ENCODE measurements at places on chromosomes 7 and 10. TPM values are rescaled to one million over a fixed set of nuclear protein-coding genes. Genes with fewer than 3 reads are reported as not detected.

- H3K27ac ChIP-seq: no peak overlapping the region
- no peak overlapping the region for H3K4me3 ChIP-seq
- no peaks in the 10 kb centered on the region for H3K27me3 ChIP-seq
- H3K36me3 ChIP-seq: no peaks in the 10 kb centered on the region
- H3K4me1 ChIP-seq: no peaks in the 10 kb centered on the region
These were observed 81.7 kb downstream of the RNF216 start for GRCh38 chr7:5699467-5700384.

- H3K27me3 ChIP-seq: no peaks in the 10 kb centered on the region
- no peak for DNase-seq
- no peaks in the 10 kb centered on the region for H3K4me1 ChIP-seq
- no peak overlapping the region for H3K4me3 ChIP-seq
- H3K27ac ChIP-seq: no peak overlapping the region
These were observed 665.4 kb upstream of the PHF14 start for GRCh38 chr7:10308276-10308675.

DNA sequence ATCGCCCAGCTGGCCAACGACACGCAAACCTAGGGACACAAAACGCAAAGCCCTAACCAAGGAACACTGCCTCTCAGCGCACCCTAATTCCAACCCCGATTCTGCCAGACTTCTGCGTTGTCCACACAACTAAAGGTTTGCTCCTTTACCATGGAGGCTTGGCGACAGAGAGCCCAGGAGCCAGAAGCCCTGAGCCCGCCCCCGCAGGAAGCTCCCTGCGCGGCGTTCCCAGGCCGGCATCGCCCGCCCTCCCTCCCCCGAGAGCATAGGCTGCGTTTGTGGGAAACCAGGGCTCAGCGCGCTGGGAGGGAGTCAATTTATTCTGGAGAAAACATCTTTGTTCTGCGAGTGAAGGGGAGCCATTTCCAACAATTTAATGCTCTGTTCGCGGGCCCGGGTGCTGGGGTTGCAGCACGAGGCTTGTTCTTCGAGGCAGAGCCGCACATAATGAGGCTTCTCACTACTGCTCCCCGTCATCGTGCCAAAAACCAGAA lies 103.9 kb downstream of the GRID1 start:
- H3K4me3 ChIP-seq: no peak overlapping the region
- no peak overlapping the region for H3K27ac ChIP-seq
- H3K27me3 ChIP-seq: no peaks in the 10 kb centered on the region
- no peaks in the 10 kb centered on the region for H3K36me3 ChIP-seq
- no peaks in the 10 kb centered on the region for H3K4me1 ChIP-seq

- H3K4me1 ChIP-seq: no peaks in the 10 kb centered on the region
- peak overlapping the region; percentile 97 for H3K4me3 ChIP-seq
- no peak for DNase-seq
- no peak overlapping the region for H3K27ac ChIP-seq
These were observed 455 bp downstream of the CUL2 start for GRCh38 chr10:35089611-35090161.

- H3K27ac ChIP-seq: no peak overlapping the region
- no peaks in the 10 kb centered on the region for H3K4me1 ChIP-seq
- H3K36me3 ChIP-seq: peaks cover 15% of the 10 kb centered on the region
- DNase-seq: no peak
These were observed 206.6 kb upstream of the BMPER start for GRCh38 chr7:33698692-33699128.

DNA sequence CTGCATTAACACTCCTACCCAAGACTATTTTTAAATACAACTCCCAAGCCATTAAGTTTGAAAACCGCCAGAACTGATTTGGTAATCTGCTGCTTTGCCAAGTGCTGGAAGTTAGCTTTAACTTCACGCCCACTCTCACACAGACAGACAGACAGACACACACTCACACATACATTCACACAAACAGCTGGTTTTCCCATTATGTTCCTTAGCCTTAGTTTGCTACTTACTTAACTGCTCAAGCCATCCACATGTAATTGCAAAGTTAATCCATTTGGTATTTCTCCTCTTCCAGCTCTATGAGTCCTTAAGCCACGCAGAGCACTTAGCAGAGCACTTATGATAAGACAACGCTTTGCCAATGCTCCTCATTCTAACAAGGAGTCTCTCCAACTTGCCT lies 8.3 kb downstream of the COBL start:
- H3K4me3 ChIP-seq: no peak overlapping the region
- H3K4me1 ChIP-seq: peaks cover 5% of the 10 kb centered on the region
- no peak for DNase-seq
- no peak overlapping the region for H3K27ac ChIP-seq
- H3K27me3 ChIP-seq: no peaks in the 10 kb centered on the region

- H3K27me3 ChIP-seq: peaks cover 29% of the 10 kb centered on the region
- H3K4me1 ChIP-seq: no peaks in the 10 kb centered on the region
- peak overlapping the region; percentile 83 for H3K4me3 ChIP-seq
- peak; percentile 68 for DNase-seq
These were observed 453 bp downstream of the SFMBT2 start for GRCh38 chr10:7410301-7410861.

GRCh38 chr10:119477444-119477843 lies 65.1 kb downstream of the RGS10 start:
- H3K36me3 ChIP-seq: no peaks in the 10 kb centered on the region
- H3K27me3 ChIP-seq: peaks cover 43% of the 10 kb centered on the region

DNA sequence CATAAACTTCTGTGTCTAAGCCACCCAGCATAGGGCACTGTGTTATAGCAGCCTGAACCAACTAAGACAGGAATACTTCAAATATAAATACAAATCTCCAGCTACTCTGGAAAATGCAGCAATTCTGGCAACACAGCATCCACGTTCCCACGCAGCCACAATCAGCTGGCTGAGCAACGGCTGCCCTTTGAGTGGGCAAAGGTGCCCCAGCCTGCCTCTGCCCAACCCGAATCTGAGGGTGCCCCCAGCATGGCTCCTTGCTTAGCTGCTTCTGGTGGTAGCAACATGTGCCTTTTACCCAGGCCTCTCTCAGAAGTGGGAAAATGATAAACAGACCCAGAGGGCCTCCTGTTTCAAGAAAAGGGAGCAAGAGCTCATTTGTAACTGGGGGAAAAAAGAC lies 12.0 kb downstream of the DRGX start:
- no peak overlapping the region for H3K4me3 ChIP-seq
- DNase-seq: no peak
- no peaks in the 10 kb centered on the region for H3K36me3 ChIP-seq
- no peaks in the 10 kb centered on the region for H3K27me3 ChIP-seq
- H3K4me1 ChIP-seq: no peaks in the 10 kb centered on the region

AGR2 gene
- not detected for total RNA-seq

DNA sequence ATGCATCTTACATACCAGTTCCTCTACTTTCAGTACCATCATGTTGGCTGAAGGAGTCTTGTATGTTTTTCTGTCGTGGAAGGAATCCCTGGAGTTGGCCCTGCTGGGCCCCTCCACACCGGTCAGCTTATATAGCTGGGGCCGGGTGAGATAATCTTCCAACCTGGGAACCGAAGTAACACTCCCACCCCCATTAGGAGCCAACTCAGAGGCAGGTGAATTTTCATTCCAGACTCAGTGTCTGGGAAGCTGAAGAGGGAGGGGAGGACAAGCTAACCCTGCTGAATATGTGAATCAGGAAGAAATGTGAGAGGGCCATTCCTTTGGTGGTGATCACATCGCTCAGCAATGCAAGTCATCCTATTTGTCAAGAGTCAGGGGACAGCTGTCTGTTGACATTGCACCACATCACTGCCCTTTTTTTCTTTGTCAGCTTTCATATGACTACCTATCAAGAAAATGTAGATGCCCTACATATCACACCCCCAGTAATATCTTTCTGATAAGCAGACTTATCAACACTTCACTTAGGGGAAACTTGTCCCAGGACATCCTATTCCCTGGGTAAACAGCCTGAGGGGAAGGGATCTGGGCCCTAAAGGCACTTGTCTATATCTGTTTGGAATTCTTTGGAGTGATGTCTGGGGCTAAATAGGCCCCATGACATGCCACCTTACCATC lies at the start of gene ANKRD1:
TSS of gene ANKRD1 (minus strand) at position 102 of the 681 bp plus-strand sequence. CDS start at position 42, 60 bp downstream.
- no peaks in the 10 kb centered on the region for H3K36me3 ChIP-seq
- no peak within 1 kb of the TSS for H3K27ac ChIP-seq
- H3K4me3 ChIP-seq: no peak within 1 kb of the TSS
- DNase-seq: peak; percentile 76
- H3K27me3 ChIP-seq: peaks cover 85% of the 10 kb centered on the region

GRCh38 chr10:5618829-5619228 lies 47.6 kb downstream of the ASB13 start:
- H3K4me3 ChIP-seq: no peak overlapping the region
- H3K4me1 ChIP-seq: no peaks in the 10 kb centered on the region
- DNase-seq: no peak

DNA sequence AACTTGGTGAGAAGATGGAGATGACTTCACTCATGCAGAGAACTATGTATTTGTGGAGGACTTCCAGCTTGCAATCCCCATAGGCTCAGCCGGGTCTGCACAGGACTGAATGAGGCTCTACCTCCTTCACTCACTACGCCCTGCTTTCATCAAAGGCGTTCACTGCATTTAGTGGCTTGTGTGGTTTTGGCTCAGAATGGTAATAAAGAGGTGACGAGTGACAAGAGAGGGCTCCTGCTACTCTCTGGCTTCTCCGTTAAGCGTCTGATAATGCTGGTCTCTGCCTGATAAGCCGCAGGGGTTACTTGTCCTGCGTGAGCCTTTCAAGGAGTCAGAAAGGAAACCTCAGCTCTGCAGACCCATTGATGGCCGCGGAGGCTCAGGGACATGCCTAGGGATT lies 343.4 kb downstream of the PRPF18 start:
- no peaks in the 10 kb centered on the region for H3K36me3 ChIP-seq
- H3K4me3 ChIP-seq: no peak overlapping the region
- no peak for DNase-seq
- no peaks in the 10 kb centered on the region for H3K4me1 ChIP-seq

DNA sequence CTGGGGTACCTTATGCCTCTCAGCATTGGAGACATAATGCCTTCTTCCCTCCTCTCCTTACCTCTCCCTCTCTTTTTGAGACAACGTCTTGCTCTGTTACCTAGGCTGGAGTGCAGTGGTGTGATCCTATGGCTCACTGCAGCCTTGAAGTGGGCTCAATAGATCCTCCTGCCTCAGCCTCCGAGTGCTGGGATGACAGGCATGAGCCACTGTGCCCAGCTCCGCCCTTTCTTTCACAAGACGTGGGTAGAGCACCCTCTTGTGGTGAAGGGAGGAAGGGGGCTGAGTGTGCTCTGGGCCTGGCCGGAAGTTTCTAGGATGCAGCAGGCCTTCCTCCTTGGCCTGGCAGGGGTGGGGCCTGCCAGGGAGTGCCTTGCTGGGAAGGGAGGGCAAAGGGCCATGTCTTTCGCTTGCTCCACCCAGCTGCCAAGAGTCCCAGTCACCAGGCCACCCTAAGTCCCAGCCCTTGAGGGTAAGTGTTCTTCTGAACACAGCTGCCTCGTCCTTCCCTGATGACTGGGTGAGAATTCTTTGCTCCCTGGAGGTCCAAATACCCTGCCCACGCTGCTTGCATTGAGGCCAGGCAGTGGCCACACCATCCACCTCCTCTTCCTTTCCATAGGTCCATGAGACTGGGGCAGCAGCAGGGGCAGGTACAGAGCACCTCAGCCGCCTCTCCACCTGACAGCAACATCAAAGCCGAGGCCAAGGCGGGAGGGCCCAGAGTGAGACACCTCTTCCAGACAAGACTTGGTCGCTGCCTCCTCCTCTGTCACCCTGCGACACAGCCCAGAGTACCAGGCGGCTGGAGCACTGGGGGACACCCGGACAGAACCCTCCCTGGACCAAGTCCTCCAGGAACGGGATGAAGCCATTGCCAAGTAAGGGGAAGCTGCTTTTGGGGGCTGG lies 3.7 kb downstream of the ABHD11 start:
- no peak overlapping the region for H3K4me3 ChIP-seq
- H3K4me1 ChIP-seq: no peaks in the 10 kb centered on the region
- no peaks in the 10 kb centered on the region for H3K27me3 ChIP-seq
- DNase-seq: peak; percentile 94

DNA sequence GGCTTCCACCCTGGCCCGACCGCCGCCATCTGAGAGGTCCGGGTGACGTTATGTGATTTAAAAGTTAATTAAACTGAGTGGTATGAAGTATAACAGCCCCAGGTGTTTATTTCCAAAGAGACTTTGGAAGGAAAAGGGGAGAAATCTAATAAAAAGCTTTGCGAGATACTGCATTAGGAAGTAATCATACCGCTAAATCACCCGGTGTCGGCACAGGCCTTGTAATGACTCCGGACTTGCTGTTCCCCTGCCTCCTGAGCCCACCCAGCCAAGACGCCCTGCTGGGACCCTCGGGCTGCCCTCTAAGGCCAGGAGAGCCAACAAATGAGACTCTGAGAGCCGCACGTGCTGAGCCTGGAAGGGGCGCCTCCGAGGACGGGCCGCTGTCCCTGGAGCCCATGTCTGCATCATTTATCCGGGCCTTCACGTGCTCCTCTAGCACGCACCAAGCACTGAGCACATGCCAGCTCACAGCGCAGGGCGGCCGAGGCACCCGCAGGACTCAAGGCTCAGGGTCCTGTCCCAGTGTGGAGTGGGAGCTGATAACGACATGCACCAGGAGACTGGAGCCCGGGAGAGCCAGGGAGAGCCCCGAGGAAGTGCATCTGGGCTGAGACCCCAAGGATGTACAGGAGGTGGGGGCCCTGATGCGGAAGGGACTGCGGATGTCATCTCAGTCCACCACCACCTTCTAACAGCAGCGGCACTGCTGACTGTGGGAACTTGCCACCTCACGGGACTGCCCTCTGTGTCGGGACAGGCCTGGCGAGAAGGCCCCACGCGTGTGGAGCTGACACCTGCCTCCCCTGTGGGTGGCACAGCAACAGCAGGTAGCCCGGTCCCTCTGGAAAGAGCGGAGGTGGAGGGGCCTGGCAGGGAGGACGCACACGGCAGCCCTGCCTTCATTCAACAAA lies 182.7 kb downstream of the ELFN1 start:
- no peak overlapping the region for H3K4me3 ChIP-seq
- no peaks in the 10 kb centered on the region for H3K27me3 ChIP-seq
- H3K36me3 ChIP-seq: no peaks in the 10 kb centered on the region
- H3K4me1 ChIP-seq: no peaks in the 10 kb centered on the region
- H3K27ac ChIP-seq: no peak overlapping the region

CFAP58 gene
- 0.88 TPM for total RNA-seq

- peak overlapping the region; percentile 84 for H3K4me3 ChIP-seq
- H3K36me3 ChIP-seq: no peaks in the 10 kb centered on the region
- peaks cover 11% of the 10 kb centered on the region for H3K27me3 ChIP-seq
- peak; percentile 49 for DNase-seq
- no peaks in the 10 kb centered on the region for H3K4me1 ChIP-seq
- H3K27ac ChIP-seq: no peak overlapping the region
These were observed 1.5 kb upstream of the NRP1 start for GRCh38 chr10:33335801-33336581.

DNA sequence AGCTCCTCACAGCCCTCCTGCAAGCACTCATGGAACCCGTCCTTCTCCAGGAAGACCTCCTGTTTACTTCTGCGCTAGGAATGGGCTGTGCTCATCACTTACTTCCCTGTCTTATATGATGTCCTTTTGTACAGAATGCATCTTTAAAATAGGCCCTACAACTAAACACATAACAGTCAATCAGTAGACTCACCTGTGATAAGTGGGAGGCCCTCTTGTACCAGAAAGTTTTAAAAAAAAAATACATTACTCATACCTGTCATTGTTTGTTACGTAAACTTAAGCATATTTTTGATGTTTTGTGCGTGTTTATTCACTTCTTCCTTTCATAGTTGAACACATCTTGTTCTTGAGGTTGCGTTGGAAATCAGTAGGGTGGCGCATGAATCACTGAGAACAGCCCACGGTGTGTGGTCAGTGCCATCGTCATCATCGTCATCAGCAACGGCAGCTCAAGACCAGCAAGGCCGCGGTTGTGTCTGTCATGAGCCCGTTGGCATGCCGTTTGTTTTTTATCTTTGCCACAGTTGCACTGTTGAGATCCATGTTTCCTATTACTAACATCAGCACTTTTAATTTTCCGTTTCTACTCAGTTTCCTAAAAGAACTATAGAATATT lies 232.8 kb downstream of the MGMT start:
- H3K27ac ChIP-seq: no peak overlapping the region
- H3K4me1 ChIP-seq: no peaks in the 10 kb centered on the region
- DNase-seq: no peak
- no peaks in the 10 kb centered on the region for H3K27me3 ChIP-seq
- H3K36me3 ChIP-seq: no peaks in the 10 kb centered on the region

All from H9 (cell line).